ENCODE measurements at places on chromosomes 12 and 14.

- no peak for DNase-seq
Measured at GRCh38 chr14:96634481-96634880, 132.3 kb downstream of the PAPOLA start.

GRCh38 chr12:93122569-93123091 is 193.5 kb upstream of the EEA1 start:
- peak; percentile 98 for DNase-seq

GRCh38 chr14:81382517-81383225 is 17.5 kb downstream of the STON2 start:
- peak; percentile 52 for DNase-seq

DNA sequence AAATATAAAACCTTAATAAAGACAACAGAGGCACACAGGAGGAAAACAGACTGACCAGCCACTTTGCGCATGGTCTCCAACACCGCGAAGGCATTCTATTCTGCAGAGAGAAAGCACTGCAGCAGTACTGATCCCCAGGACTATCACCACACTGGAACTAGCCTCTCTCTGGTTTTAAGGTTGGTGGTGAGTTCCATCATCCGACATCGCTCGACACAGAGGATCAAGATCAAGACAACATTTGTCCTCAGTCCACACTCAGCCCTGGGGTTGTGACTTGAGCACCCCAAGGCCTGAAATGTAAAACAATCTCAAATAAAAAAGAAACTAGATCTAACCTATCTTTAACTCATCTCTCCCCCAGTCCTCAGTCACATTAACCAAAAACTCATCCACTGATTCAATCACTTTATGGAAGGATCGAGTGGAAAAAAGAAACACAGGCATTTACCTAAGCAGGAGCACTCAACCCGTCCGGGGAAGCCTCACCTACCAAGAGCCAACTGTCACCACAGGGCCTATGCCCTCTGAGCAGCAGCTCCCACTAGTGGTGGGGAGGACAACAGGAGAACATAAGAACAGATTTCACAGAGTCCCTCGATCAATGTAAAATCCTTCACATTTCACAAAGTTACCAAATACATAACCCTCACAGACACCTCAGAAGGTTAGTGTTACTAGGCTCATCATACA is 17.7 kb downstream of the STXBP6 start:
- no peak for DNase-seq

DNA sequence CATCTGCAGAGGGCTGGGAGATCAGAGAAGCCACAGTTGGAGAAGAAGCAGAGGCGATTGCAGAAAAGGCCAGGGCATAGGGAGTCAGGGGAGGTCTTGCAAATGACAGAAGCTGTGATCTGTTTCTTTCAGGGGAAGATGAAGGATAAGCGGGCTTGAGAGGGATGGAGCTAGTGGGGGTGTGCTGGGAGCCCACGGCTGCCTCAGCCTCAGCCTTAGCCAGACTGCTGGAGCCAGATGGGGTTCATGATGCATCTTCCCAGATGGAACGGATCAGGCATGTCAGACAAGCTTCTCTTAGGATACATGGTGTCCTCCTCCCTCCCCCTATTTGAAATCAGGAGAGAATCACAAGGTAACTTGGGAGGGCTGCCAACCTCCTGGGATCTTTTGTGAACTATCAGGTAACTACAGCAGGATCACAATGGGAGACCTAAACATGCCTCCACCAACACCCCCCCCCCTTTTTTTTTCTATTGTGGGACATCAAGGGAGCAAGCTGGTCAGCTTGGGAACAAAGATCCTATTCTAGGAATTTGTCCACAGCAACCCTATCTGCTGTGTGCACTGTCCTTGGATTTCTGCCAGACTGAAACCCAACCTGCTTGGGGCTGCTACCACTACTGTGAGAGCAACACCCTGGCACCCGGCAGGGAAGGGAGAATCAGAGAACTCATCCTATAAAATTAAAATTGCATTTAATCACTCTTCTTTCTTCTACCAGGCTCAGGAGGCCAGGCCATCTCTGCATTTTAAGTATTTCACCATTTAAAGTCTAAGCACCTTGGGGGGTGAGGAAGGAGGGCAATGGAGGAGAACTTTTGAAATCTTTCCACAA is 10.7 kb upstream of the ATP2A2 start:
- peak; percentile 50 for DNase-seq

GRCh38 chr12:129119537-129119936 is 266.3 kb downstream of the GLT1D1 start:
- no peak for DNase-seq

DNA sequence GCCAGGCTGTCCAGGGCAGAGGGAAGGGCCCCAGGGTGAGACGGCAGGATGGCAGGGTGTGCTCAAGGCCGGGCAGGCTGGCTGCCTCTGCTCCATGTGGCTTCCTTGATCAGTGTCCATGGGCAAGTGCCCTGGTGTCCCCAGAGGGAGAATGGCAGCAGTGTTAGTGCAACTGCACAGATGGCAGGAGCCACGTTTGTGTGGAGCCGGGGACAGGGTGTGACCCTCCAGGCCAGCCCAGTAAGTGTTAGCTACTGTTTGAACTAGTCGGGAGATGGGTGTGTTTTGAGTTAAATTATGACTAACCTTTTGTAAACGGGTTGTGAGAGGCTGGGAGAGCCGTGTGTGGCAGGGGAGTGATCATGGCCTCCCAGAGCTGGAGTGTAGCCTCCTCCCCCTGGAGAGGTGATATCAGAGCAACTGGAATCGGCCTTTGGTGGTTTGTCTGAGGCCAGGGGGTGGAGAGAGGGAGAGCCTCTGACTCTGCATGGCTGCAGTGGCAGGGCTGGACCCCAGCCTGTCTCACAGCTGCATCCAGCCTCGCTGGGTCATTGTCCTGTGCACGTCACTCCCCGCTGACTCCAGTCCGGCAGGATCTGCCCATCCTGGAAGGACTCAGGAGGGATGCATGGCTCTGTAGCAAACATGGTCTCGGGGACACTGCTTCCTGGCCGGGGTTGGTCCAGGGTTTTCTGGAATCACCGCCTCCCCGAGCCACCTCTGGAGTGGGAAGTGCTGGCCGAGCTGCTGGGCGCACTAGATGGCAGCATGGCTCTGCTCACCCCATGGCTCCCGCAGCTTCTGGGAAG is 27.8 kb downstream of the AACS start:
- DNase-seq: peak; percentile 14

DNA sequence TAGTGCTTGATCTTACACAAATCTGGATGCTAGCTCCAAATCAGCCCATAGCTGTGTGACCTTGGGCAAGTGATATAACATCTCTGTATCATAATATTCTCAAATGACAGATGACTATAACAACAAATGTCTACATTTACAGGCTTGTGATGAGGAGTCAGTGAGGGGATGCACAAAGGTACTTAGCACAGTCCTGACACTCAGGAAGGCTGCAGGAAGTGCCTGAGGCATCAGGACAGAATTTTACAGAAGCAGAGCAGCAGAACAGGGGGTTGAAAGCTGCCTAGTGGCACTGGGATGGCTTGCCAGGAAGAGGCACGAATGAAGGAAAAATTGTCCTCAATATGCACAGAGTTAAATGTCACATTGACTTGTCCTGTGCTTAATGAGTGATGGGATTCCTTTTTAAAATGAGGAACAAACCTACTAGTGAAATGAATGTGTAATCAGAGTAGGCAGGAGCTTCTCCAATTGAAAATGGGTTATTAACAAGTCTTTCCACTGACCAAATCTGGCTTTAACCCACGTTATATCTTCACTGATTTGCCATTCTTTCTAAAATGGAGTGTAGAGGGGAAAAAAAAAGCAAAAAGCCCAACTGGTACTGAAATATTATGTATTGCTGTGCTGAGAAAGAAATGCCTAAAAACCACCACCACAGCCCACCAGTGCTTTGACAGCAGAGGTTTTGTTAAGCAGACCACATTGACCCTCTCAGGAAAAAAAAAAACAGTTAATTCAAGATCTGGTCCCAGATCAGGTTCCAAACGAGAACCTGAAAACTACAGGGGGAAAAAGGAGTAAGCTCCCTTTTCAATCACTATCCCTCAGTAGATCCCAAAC is 11.6 kb downstream of the BTG1 start:
- DNase-seq: no peak

DNA sequence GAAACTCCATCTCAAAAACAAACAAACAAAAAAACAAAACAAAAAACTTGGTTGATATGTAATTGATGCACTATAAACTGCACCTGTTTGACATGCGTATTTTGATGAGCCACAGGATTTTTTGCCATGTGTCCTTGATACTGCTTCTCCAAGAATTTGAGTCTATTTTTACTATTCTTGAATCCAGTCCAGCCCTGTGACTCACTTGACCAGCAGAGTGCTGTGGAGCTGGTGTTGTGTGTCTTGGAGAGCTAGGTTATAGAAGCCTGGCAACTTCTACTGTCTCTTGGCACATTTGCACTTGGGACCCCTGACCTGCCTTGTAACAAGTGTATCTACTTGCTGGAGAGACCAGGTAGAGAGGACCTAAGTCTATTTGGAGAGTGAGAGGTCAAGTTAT is 52.0 kb downstream of the KLRG1 start:
- peak; percentile 11 for DNase-seq

GRCh38 chr14:26078561-26078960 is 519.3 kb downstream of the NOVA1 start:
- DNase-seq: no peak

GRCh38 chr12:29638528-29638927 is 141.0 kb upstream of the OVCH1 start:
- no peak for DNase-seq
